Activated CD8-positive, alpha-beta T cell treated with anti-CD3 and anti-CD28 coated beads for 36 hours (primary cell): ENCODE measurements at places on chromosomes 11 and 22. TPM values are rescaled to one million over a fixed set of nuclear protein-coding genes. Genes with fewer than 3 reads are reported as not detected.

GRCh38 chr22:36162127-36163034 lies 1.8 kb upstream of the APOL3 start:
- DNase-seq, result peak; percentile 83

- DNase-seq, result no peak
Measured at GRCh38 chr11:8365216-8365941, 101.7 kb upstream of the LMO1 start.

GRCh38 chr11:95652002-95652472 lies 137.5 kb downstream of the FAM76B start:
- DNase-seq, result no peak

POU2AF2 gene
- total RNA-seq, result not detected
